ENCODE measurements at places on chromosomes 5 and 9.

- DNase-seq = no peak
Observed at GRCh38 chr5:141952020-141952419, 6.0 kb downstream of the PCDH12 start.

DNA sequence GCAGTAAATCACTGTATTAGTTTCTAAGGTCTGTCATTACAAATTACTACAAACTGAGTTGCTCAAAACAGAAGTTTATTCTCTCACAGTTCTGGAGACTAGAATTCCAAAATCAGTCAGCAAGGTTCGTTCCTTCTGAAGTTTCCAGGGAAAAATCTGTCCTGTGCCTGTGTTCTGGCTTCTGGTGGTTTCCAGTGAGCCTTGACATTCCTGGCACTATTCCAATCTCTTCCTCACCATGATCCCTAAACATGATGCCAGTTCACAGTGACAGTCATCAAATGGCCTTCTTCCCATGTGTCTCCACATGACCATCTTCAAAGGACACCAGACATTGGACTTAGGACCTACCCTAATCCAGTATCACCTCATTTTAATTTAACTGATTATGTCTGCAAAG lies 351.4 kb downstream of the PLK2 start:
- DNase-seq = no peak

DNA sequence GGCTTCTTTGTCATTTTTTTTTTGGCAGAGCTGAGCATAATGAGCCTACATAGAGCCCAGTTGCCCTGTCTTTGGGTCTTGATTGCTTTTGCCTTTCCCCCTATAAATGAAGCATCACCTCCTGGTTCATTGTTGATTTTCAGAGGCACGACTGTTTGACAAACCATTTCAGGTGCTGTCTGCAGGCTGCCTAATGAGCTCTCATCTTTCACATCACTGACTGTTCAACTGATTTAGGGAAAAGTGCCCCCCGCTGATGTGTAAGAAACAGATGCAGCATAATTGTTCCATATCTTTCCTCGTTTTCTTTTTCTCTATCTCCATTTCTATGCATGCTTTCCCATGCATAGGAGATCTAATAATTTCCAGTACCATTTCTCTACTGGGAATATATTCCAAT lies 338.6 kb downstream of the TMEM38B start:
- no peak for DNase-seq

DNA sequence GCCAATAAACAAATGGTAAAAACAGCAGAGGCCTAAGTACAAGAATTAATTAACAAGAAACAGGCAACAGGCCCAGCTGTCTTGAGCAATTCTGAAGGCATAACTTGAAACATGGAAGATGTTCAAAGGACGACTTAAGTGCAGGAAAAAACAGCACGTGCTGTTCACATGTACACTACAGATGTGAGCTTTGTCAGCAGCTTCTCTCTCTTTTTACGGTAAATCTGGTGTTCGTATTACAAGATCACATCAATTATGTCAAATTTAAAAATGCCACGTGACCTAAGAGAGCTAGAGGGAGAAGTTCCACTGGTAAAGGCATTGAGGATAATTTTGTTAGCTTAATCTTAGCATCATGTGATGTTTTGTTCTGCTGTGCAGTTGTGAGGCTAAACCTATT lies 281.1 kb downstream of the PSAT1 start:
- no peak for DNase-seq

- peak; percentile 54 for DNase-seq
Observed at GRCh38 chr5:6910950-6911349, 197.7 kb downstream of the TENT4A start.

GRCh38 chr9:77975806-77976205 lies 55.8 kb downstream of the GNAQ start:
- no peak for DNase-seq

DNA sequence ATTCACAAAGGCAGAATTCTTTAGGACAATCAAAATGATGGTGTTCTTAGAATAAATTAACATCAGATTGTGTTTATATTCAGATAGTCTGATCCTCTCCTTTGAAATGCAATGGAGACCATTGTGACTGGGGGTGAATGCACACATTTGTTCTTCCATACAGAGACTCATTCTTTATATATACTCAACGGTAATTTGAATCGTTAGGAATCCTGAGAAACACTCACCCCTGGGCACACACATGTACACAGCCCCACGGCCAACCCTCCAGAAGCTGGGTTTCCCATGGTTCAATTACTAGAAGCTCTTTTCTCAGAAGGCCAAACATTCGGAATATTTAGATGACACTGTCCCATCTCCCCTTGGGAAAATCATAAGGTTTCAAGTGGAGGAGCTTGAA lies 57.5 kb upstream of the EPB41L4B start:
- no peak for DNase-seq

GRCh38 chr5:118257066-118257465 lies 731.3 kb downstream of the DTWD2 start:
- no peak for DNase-seq

- DNase-seq = no peak
Observed at GRCh38 chr9:111029260-111029659, 9.0 kb downstream of the LPAR1 start.

DNA sequence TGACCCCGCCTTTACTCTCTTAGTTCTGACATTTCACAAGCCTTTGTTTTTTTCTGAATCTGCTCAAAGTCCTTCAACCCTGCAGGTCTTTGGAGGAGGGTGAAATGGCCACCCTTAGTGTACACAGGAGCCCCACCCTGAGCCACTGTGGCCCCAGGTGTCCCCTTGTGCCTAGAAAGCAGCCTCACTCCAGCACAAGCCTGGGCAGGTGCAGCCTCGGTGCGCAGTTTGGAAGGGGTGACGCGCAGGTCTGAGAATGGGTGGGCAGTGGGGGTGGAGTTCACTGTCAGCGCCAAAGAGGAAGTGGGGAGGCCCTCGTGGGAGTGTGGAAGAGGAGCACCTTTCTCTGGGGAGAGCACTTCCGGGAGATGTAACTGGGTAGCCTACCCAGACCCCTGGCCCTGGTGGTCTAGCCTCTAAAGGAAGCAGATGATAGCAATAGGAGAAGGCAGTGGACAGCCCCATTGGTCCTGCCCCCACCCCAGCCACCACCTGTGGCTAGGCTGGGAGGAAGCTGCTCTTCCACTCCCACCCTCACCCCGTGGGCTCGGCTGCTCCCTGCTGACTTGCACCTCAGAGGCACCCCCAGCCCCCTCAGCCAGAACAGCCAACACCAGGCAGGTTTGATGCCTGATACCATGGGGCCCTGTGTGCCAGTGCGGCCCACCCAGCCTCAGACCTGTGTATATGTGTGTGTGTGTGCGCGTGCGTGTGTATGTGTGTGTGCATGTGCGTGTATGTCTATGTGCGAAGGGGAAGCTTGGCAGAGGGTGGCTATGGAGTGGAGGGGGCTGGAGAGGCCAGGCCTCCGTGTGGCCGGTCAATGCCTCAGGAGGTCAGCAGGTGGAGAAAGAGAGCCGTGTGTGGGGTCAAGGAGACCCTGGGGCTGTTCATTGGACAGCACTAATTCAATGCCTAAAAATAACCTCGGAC lies 16.8 kb upstream of the DAB2IP start:
- DNase-seq = peak; percentile 46

DNA sequence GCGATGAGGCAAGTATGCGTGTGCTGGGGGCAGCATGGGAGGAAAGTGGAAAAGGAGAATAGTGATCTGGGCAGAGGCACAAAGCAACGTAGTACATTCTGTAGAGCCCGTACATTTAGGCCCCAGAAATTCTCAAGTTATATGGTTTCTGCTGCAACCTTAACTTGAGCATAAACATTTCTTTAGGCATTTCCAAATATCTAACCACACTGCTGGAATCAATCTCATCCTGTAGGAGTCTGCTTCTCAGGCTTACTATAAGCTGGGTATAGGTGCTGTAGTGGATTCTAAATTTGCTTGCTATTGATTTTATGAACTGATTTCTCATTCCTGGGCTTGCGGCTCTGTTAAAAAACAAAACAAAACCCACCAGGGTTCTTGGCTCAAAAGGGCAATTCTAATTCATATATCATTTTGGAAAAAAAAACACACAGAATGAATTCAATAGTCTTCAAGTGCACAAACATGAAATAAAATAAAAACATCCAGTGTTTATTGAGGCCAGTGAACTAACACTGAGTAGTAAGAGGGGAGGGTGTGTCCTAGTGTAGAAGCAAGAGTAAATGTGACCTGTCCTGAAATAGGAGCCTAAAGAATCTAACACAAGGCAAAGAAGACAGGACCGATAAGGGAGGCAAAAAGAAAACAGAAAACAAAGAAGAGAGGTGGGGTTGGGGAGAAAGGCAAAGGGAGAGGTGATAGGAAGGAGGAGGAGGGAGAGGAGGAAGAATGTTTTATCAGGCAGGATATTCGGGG lies 145.5 kb upstream of the LHFPL2 start:
- no peak for DNase-seq

GRCh38 chr9:123336959-123337358 lies 19.0 kb upstream of the CRB2 start:
- DNase-seq = no peak

DNA sequence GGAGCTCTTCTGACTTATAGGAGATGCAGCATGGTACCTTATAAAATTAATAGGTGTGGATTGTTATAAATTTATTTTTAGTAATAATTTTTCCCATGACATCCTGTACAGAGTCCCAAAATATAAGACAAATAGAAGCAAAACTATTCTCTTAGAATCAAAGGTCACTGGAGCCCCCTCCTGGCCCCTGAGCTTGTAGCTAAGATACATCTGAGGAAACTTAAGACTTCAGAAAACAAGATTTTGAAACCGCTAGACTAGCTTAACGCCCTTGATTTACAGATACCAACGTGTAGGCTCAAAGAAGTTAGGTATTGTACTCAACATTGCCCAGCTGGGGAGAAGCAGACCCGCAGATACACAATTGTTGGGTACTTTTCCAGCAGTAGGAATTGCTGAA lies 45.7 kb upstream of the KCNN2 start:
- no peak for DNase-seq

GRCh38 chr5:119356612-119357188 lies 881 bp downstream of the TNFAIP8 start:
- no peak for DNase-seq

DNA sequence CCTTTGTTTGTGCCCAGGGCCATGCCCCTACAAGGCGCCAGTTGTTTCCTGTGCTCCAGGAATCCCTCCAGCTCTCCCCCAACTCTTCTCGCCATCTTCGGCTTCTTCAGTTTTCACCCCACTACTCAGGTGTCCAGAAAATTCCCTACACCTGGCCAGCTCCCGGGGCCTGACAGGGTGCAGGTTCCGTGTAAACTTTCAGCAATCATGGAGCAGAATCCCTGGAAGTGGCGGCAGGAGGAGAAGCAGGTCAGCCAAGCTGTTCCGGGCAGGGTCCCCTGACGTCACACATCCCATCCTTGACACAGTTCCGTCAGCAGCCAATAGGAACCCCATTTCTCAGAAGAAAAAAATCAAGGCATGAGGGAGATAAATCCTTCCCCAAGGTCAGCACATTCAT lies 12.2 kb upstream of the ADGRD2 start:
- DNase-seq = no peak

- no peak for DNase-seq
Observed at GRCh38 chr9:34550681-34551270, 28.0 kb upstream of the ENHO start.

- DNase-seq = no peak
Observed at GRCh38 chr5:168668078-168668477, 88.9 kb upstream of the PANK3 start.

DNA sequence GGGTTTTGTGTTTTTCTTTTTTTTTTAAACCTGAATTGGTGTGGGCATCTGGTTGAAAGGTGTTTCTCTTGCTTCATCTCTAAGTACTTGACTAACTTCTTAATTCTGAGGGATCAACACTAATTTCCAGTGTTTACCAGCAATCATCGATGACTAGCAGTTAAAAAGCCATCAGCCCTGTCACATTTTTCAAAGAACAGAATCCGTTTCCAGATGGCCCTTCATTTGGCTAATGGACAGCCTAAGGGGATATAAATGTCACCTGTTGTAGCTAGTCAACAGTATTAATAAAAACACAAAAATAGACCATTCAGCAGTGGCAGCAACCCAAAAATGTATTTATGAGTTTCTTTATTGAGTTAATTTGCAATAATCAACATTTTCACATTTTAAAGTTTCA lies 1076.5 kb downstream of the MAT2B start:
- DNase-seq = no peak

DNA sequence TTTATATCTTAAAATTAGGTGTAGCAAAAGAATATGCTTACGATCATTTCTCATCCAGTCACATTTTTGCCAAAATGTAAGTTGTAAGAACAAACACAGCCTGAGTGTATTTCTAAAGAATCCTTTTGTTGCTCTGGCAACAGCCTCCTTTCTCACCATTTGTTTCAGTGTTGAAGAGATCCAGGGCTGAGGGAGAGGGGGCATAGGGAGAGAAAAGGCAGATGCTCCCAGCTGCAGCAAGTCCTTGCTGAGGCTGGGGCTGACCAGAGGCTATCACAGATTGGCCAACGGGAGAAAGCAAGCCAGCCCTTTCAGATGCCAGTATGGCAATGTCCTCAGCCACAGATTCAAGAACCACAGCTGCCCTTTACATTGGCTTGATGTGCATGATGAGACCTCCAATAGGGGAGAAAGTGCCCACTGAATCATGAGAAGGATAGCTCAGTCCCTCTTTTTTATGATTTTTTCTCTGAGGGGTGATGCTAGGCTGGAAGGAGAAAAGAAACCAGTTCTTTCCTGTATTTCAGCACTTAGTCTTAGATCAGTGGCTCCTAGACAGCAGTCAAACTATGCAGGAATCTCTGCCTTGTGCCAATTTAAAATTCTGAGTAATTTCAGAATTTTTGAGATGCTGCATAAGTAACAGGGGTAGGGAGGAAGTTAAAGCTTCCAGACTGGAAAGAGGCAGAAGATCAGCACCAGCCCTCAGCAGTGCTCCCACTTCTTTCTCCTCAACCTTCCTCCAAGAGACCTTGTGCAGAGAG lies 142.1 kb downstream of the LHFPL2 start:
- DNase-seq = peak; percentile 48

- no peak for DNase-seq
Observed at GRCh38 chr9:72119853-72120252, 29.4 kb upstream of the GDA start.

- DNase-seq = no peak
Observed at GRCh38 chr9:78892182-78892581, 595.3 kb downstream of the PSAT1 start.
